ENCODE measurements at places on chromosomes 4 and X. TPM values are rescaled to one million over a fixed set of nuclear protein-coding genes. Genes with fewer than 3 reads are reported as not detected.

Gene SSX4B
- not detected for total RNA-seq

Gene TREX2
- total RNA-seq = 0.97 TPM

Gene ERAS
- not detected for total RNA-seq

Gene ARHGAP36
- not detected for total RNA-seq

Gene USP17L27
- not detected for total RNA-seq
